Jurkat, Clone E6-1 (cell line): ENCODE measurements at places on chromosomes 1 and 21.

DNA sequence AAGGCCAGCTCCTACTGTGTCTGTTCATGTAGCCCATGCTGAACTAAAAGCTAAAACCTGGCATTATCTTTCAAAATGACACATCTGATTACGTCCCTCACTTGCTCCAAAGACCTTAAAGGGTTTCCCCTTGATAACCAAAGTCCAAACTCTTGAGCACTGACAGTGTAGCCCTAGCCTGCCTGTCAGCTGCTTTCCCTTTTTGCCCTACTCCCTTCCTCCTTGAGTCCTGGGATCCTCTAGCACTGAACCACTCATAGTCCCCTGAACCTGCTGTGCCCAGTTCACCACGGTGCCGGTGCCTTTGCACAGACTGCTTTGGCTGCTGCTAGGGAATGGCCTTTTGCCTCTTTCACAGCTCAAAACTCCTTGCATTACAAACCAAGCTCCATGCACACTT, 67.5 kb downstream of the PLXNA2 start:
- no peak for DNase-seq

- DNase-seq = no peak
These were observed 43.5 kb upstream of the IL12RB2 start for GRCh38 chr1:67264152-67264551.

GRCh38 chr1:25468033-25468432, 37.3 kb downstream of the MACO1 start:
- DNase-seq = no peak

DNA sequence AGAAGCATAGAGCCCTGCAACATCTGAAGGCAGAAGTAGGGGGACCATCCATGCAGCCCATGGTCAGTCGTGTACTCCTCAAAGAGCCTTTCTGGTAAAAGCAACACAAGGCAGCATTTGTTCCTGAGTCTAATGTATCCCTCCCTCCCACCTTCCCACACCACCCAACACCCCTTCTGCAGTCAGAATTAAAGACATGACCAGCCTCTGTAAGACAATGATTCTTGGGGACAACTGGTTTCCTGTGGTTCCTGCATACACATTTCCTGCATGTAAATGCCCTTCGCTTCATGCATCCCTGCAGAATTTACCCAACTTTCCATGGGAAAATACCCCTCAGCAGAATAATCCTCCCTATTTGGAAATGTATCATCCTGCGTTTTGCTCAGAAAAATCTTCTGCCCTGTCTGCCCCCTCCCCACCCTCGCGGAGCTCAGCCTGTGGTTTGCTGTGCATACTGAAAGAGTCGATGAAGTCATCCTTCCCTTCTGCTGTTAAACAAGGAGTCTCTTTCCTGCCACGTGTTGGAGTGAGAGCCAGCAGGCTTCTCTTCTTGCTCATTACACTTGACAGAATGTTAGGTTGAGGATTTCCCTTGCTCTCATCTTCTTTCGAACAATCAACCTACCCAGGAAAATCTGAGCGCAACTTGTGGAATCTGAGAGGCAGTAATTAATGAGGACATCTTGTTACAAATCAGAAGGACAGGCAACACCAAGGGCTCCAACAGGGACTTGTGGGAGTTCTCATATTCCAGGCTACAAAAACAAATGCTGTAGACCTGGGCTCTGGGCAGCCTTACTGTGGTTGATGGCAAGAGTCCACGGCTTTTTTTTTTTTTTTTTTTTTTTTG, 4.7 kb downstream of the TNN start:
- peak; percentile 56 for DNase-seq

DNA sequence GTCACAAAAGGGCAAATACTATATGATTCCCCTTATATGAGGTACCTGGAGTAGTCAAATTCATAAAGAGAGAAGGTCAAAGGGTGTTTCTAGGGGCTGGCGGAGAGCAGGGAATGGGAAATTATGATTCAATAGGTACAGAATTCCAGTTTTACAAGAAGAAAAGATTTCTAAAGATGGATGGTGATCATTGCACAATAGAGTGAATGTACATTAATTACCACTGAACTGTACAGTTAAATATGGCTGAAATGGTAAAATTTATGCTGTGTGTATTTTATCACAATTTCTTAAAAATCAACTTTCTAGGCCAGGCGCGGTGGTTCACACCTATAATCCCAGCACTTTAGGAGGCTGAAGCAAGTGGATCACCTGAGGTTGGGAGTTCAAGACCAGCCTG, 18.1 kb upstream of the TMEM81 start:
- no peak for DNase-seq

- DNase-seq = no peak
These were observed 13.3 kb downstream of the APCS start for GRCh38 chr1:159600894-159601293.

- DNase-seq = no peak
These were observed 79.3 kb upstream of the B3GALT2 start for GRCh38 chr1:193265716-193266115.

- DNase-seq = no peak
These were observed 18.7 kb downstream of the SLC45A3 start for GRCh38 chr1:205661429-205662134.

- DNase-seq = no peak
These were observed 918 bp upstream of the RASAL2 start for GRCh38 chr1:178092878-178093493.

DNA sequence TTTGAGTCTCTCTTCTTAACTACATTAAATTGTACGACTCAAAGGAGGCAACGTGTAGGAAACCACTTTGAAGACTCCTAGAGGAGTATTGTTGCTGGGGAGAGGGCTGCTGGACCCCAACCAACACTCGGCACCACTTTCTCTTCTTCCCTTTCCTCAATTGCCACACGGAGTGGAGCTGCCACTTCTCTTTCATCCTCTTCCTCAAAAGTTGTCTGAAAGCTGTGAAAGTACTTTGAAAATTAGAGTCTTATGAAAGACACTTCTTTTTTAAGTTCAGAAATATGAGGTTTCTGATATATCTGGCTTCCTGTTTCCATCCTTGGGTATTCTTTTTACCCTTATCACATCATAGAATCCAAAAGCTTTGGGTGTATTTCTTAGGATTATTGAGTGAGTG, 59.5 kb downstream of the MRPS6 start:
- DNase-seq = no peak

GRCh38 chr1:23809751-23810171, 9.2 kb upstream of the GALE start:
- DNase-seq = peak; percentile 71

- DNase-seq = no peak
These were observed 19.3 kb downstream of the TNFRSF1B start for GRCh38 chr1:12185918-12186678.

- DNase-seq = no peak
These were observed 202.9 kb downstream of the USP25 start for GRCh38 chr21:15932726-15933125.

- DNase-seq = no peak
These were observed 20.6 kb downstream of the PGLYRP3 start for GRCh38 chr1:153292185-153292584.

DNA sequence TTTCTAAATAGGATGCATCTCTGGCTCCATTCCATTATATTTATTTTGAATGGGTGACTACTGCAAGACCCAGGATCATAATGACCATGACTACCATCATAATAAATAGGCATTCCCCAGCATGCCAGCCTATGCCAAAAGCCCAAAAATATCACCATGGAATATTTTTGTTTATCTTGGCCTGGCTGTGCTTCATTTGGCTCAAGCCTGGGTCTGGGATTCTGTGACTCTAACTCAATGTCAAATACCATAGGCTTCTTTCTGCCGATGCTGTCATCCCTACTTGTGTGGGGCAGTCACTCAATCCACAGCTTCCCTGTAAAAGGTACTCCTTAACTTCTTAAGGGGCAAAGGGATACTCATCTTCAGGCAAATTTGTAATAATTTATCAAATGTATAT, 66.6 kb downstream of the DIRAS3 start:
- DNase-seq = no peak

GRCh38 chr1:38083541-38083940, 36.9 kb upstream of the POU3F1 start:
- no peak for DNase-seq

DNA sequence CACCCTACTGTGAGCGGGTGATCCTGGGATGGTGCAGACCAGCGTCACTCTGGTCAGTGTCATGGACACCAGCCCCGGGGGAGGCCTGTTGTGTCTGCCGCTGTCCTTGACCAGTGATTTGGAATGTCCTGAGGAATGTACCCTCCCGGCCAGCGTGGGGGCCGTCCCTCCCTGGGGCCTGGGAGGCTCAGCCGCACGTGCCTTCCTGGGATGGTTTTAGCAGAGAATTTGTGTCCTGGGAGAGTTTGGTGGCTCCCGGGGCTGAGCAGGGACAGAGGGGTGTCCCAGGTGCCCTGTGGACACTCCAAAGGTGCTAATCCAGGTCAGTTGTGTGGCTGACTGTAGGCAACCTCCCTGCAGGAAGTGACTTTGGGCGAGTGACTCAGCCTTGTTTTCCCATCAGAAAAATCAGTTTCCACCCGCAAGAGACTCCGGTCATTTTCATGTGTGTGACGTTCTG, 6.2 kb downstream of the ARHGEF16 start:
- no peak for DNase-seq

GRCh38 chr1:70675737-70676156, 264.7 kb downstream of the CTH start:
- peak; percentile 58 for DNase-seq

- no peak for DNase-seq
These were observed 76.9 kb downstream of the RAP1GAP start for GRCh38 chr1:21592086-21592865.

DNA sequence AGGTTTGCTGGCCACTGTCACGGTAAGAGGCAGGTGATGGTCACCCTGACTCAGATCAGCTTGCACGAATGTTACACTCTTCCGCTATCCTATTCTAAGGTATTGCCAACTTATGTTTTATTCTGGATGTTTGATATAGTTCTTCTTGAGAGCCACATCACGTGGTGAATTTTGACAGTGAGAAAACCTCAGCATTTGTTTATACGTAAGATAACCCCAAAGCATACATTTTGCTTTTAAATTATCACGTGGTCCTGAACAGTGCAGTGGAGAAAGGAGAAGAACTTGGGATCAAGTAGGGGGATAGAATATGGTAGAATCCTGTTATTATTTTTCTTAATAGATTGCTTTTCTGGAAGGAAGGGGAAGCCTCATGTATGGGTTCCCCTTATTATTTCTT, 16.6 kb downstream of the ATP1A1 start:
- DNase-seq = no peak

- no peak for DNase-seq
These were observed 88.5 kb upstream of the SOD1 start for GRCh38 chr21:31570824-31571566.

DNA sequence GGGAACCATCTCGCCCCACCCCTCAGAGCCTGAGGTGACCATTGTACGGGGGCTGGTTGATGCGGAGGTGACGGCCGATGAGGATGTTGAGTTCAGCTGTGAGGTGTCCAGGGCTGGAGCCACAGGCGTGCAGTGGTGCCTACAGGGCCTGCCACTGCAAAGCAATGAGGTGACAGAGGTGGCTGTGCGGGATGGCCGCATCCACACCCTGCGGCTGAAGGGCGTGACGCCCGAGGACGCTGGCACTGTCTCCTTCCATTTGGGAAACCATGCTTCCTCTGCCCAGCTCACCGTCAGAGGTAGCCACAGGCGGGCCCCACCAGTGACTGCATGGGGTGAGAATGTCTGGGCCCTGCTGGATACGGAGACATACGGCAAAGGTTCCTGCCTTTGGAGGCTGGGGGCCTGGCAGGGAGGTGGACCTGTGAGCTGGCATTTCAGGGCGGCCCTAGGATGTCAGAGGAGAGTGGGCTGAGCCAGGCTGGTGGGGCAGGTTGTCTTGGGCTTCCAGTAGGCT, 98.5 kb downstream of the TRIM11 start:
- no peak for DNase-seq

GRCh38 chr1:98221923-98222322, 301.1 kb upstream of the DPYD start:
- DNase-seq = no peak
